ENCODE measurements at places on chromosomes 4 and X.

- no peak for DNase-seq
Measured at GRCh38 chr4:38077791-38078489, 117.7 kb downstream of the PTTG2 start.

- no peak for DNase-seq
Measured at GRCh38 chr4:61336488-61336887, 136.4 kb downstream of the ADGRL3 start.

DNA sequence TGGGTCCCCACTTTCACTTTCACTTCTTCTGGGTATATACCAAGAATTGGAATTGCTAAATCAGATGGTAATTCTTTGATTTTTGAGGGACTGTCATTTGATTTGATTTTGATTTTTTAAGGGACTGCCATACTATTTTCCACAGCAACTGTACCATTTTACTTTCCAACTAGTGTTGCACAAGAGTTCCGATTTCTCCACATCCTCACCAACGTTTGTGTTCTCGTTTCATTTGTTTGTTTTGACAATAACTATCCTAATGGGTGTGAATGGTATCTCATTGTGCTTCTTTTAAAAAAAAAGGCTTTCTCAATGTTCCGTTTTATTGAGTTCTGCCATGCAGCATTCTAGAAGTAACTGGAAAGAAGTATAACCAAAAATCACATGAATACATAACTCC is 62.6 kb downstream of the C4orf46 start:
- no peak for DNase-seq

DNA sequence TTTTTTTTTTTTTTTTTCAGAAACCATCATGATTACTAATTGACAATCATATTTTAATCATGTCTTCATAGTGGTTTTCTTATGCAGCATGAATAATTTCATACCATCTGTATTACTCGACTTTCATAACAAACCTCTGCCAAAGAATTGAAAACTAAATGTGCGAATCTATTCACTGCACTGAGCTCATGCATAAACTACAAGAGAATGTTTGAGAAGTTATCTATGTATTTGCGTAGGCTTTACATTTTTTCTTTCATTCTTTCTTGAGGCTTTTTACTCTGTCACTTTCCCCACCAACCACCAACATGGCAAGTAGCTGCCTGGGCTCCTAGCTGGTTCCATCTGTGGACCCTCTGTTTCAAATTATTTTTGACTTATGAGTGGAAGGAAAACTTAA is 1761.0 kb downstream of the STIM2 start:
- no peak for DNase-seq

Data from activated naive CD4-positive, alpha-beta T cell treated with anti-CD3 and anti-CD28 coated beads for 36 hours (primary cell).